Adipocyte (in vitro differentiated cells): ENCODE measurements at places on chromosomes 7 and 10.

- DNase-seq: no peak
Measured at GRCh38 chr7:2884161-2884560, 40.1 kb upstream of the GNA12 start.

DNA sequence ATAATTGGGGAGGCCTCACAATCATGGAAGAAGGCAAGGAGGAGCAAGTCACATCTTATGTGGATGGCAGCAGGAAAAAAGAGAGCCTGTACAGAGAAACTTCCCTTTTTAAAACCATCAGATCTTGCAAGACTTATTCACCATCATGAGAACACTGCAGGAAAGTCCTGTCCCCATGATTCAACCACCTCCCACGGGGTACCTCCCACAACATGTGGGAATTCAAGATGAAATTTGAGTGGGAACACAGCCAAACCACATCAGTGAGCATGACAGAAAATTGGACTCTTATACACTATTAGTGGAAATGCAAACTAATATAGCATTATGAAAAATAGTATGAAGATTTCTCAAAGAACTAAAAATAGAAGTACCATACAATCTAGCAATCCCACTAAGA is 271.2 kb downstream of the MAGI2 start:
- DNase-seq: peak; percentile 27

GRCh38 chr7:2860627-2861133 is 16.6 kb upstream of the GNA12 start:
- DNase-seq: no peak

DNA sequence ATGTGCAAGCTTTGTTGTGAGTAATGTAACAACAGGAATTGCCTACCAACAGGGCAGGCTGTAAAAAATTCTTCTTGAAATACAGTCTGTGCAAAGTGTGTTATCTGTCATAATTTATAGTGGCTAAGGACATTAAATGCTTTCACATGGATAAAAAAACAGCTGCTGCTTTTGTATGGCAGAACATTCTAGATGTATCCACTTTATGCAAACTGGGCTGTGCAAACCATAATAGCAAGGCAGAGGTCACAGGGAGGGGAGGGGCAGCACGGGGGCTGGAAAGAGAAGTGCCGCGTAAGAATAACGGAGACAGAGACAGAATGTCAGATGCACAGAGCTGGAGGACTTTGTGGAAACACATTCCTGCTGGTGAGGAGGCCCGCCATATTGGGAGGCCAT is 86.1 kb downstream of the VOPP1 start:
- DNase-seq: no peak

DNA sequence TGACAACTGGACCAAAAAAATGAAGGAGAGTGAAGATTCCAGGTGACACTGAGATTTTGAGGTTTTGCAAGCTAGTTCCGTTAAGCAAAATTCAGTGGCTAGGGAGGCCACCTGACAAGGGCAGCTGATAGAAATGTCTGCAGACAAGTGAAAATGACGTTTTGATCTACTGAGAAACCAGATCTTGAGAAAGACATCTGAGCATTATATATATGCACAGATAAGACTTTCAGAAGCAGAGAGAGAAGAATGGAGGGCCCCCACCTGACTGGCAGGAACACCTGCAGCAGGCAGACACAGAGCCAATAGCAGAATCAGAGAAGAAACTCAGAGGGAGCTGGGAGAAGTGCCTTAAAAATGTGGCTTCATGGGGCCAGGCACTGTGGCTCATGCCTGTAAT is 76.1 kb upstream of the LRGUK start:
- no peak for DNase-seq

- DNase-seq: peak; percentile 98
Measured at GRCh38 chr10:69408318-69409175, 8.2 kb downstream of the TACR2 start.

- no peak for DNase-seq
Measured at GRCh38 chr10:102024799-102025198, 31.2 kb downstream of the ARMH3 start.

GRCh38 chr10:118669835-118670234 is 74.4 kb upstream of the PRLHR start:
- no peak for DNase-seq

- DNase-seq: no peak
Measured at GRCh38 chr10:23693925-23694324, 255.1 kb downstream of the OTUD1 start.

GRCh38 chr10:14024329-14025202 is 306.2 kb downstream of the FRMD4A start:
- DNase-seq: no peak

DNA sequence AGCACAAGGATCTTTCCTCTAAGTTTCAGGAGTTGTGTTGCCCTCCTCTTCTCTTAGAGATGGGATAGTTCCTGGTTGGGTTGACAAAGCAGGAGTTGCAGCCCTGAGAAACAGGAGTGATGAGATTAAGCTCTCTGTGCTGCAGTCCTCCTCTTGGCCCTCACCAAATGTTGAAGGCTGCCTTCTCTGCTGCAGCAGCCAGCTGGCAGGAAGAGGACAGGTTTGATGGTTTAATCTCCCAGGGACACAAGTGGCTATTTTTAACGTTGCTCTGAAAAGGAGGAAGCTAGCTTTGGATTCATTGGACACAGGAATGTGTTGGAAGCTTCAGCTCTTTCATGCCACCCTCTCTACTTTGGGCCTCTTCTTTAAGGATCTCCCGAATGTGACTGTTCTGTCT is 9.4 kb downstream of the STRIP2 start:
- no peak for DNase-seq

- DNase-seq: no peak
Measured at GRCh38 chr10:11740907-11741306, 1.3 kb upstream of the ECHDC3 start.

DNA sequence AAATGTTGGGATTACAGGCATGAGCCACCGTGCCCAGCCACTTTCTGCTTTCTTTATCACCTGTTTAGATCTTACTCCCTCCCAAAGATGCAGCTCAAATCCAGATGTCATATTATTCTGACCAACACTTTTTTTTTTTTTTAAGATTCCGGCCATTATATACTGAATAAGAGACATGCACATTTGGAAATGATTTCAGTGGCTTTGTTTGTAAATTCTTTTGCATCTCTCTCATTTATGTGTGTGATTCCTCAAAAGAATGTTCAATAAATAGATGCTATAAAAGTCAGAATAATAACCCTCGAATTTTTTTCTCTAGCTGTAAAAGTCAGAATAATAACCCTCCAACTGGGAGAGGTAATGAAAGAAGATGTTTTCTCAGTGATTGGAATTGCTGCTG is 25.4 kb downstream of the HECW1 start:
- peak; percentile 50 for DNase-seq

DNA sequence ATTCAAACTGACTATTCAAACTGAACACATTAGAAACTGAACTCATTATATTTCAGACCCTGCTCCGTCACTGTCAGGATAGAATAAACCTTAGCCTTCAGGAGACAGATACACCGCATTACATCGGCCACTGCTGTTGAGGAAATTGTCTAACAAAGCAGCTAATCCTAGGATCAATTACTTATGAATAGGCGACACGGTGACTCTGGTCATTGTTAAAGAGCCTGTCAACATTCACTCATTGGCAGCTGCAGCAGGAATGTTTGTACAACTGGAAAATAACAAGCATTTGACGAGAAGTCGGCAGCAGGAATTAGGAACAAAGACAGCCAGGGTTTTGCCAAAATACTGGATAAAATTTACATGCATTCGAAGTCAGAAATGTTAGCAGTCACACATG is 112.0 kb upstream of the MKX start:
- DNase-seq: no peak

- no peak for DNase-seq
Measured at GRCh38 chr10:117694190-117694589, 151.6 kb downstream of the EMX2 start.

- DNase-seq: peak; percentile 51
Measured at GRCh38 chr7:47227762-47228177, 354.1 kb downstream of the TNS3 start.

DNA sequence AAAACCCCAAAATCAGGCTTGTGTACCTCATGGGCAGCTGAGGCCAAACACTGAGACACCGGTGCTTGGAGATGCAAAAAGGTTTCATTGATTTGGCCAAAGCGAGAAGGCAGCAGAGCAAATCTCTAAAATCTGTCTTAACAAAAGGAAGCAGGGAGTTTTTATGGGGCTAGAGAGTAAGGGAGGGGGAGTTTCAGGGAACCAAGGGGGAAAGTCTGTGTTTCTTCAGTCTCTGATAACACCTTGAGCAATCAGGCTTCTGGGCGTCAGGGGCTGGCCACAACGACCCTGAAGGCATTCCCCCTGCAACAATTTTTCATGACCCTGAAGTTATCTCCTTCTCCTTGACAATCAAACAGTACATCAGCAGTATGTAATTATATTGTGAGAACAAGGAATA is 2.7 kb upstream of the ZNF786 start:
- DNase-seq: no peak

GRCh38 chr7:149172534-149172920 is 22.8 kb upstream of the ZNF282 start:
- no peak for DNase-seq

DNA sequence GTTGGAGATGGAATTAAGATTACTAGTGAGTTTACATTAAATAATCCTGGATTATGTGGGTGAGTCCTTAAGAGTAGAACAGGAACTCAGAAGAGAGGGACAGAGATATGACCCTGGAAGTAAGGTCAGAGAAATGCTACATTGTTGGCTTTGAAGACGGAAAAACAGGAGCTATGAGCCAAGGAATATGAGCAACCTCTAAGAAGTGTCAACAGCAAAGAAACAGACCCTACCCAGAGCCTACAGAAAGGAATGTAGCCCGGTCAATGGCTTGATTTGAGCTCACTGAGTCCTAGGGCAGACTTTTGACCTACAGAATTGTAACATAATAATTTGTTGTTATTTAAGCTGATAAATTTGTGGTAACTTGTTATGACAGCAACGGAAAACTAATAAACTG is 304.9 kb downstream of the IPMK start:
- DNase-seq: no peak

GRCh38 chr10:100970914-100971811 is 1.9 kb downstream of the SEMA4G start:
- DNase-seq: no peak

GRCh38 chr7:24334627-24335026 is 50.6 kb downstream of the NPY start:
- no peak for DNase-seq

- no peak for DNase-seq
Measured at GRCh38 chr10:110994406-110995086, 75.1 kb downstream of the SHOC2 start.

- peak; percentile 86 for DNase-seq
Measured at GRCh38 chr7:123747620-123748141, 1.1 kb downstream of the WASL start.

- DNase-seq: no peak
Measured at GRCh38 chr10:6010569-6010968, 33.2 kb upstream of the IL15RA start.

- DNase-seq: no peak
Measured at GRCh38 chr7:37045681-37046179, 321.4 kb upstream of the AOAH start.

DNA sequence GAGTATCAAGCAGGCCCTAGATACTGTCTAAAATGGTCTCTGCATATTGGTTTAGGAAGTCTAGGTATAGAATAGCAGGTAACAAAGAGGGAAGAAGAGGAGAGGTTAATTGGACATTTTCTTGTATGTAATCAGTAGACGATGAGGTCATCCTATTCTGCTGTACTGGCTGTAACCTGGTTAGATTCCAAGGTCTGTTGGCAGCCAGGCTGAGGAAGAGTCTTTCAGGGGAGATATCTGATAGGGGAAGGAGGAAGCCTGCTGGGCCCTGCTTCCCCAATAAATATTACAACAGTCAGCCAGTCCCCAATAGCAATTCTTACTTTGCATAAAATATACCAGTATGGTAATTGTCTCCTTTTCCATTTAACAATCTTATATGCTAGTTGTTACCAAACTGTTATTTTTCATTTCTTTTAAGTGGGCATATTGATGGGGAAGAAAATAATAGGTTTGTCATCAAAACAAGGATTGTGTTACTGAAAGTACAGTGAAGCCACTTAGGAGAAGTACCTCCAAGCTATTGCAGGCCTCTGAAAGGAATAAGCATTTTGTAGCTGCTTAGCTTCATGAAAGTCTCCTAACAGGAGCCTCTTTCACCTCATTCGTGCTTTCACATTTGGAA is 186.4 kb downstream of the LRRC4 start:
- DNase-seq: peak; percentile 32

DNA sequence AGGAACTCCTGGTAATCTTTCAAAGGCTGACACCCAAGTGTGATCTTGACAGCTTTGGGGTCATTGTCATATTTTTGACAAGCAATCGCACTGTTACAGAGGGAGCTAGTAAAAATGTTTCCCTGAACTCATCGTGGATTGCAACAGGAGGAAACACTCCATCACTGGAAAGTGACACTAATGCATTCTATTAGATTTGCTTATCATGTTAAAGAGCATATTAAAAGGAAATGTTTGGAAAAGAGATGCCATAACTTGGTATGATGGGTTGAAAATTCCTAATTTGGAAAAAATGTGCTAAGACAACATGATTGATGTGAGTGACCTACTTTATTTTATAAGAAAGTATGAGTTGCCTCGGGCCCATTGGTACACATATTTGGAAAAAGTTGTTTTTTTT is 22.7 kb upstream of the EMX2 start:
- DNase-seq: no peak
